Activated naive CD8-positive, alpha-beta T cell treated with anti-CD3 and anti-CD28 coated beads, Interleukin-2, amount 50 U/mL, for 24 hours (primary cell): ENCODE measurements at places on chromosomes 6 and 20.
A peak's percentile ranks its signal among the peaks of the same experiment; 100 is the strongest.

DNA sequence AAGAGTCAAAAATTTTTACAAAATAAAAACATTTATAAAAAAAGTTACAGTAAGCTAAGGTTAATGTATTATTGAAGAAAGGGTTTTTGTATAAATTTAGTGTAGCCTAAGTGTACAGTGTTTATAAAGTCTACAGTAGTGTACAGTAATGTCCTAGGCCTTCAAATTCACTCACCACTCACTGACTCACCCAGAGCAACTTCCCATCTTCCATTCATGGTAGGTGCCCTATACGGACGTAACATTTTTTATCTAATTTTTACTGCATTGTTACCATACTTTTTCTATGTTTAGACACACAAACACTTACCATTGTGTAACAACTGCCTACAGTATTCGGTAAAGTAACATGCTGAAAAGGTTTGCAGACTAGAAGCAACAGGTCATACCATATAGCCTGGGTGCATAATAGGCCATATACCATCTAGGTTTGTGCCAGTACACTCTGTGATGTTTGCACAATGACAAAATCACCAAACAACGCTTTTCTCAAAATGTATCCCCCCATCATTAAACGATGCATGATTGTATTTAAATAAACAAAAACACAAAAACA, 6.0 kb downstream of the MTFR2 start:
- H3K4me1 ChIP-seq, result peaks cover 9% of the 10 kb centered on the region
- no peaks in the 10 kb centered on the region for H3K27me3 ChIP-seq
- no peak for DNase-seq

- DNase-seq, result no peak
- no peaks in the 10 kb centered on the region for H3K27me3 ChIP-seq
- H3K4me3 ChIP-seq, result no peak overlapping the region
These were observed 16.8 kb downstream of the PHACTR2 start for GRCh38 chr6:143694560-143694959.

GRCh38 chr20:41139227-41140093, 2.1 kb downstream of the PLCG1 start:
- H3K36me3 ChIP-seq, result peaks cover 22% of the 10 kb centered on the region
- peak overlapping the region; percentile 95 for H3K4me3 ChIP-seq

GRCh38 chr6:24935366-24936152, at the start of gene RIPOR2:
TSS of gene RIPOR2 (minus strand) at chr6:24935960. CDS start at chr6:24935898, 62 bp downstream.
- DNase-seq, result peak; percentile 70
- H3K4me1 ChIP-seq, result peaks cover 98% of the 10 kb centered on the region
- H3K4me3 ChIP-seq, result peak within 1 kb of the TSS; percentile 85
- no peaks in the 10 kb centered on the region for H3K27me3 ChIP-seq

- no peak overlapping the region for H3K4me3 ChIP-seq
- peaks cover 2% of the 10 kb centered on the region for H3K27me3 ChIP-seq
- no peak for DNase-seq
- H3K36me3 ChIP-seq, result no peaks in the 10 kb centered on the region
These were observed 13.5 kb upstream of the CD2AP start for GRCh38 chr6:47464052-47464451.

DNA sequence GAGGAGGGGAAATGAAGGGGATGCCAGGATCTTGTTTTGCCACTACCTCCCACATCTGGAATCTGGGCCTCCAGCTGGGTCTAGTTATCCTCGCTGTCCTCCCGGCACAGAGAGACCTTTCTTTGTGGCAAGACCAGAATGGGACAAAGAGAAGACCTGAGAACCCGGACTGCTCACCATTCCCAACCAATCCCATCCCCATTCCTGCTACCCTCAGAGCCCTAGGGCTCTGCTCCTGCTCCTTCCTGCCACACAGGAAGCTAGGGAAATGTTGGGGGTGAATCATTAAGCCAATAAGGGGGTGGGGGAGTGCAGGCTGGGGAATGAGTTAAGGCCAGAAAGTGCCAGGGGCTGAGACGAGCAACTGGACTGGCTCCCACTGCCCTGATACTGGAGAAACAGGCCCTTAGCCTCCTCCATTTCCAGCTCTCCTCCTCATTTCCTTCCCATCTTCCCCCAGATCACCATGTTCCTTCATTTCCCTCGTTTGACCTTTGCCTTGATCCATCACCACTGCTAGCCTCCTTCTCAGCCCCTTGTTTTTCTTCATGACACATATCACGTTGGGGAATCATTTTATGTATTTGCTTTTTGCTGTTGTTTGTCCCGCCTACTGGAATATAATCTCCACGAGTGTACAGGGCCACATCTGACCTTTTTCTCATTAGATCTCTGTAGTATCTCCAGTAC, 4.6 kb upstream of the IER3 start:
- DNase-seq, result no peak
- no peak overlapping the region for H3K27ac ChIP-seq
- peaks cover 4% of the 10 kb centered on the region for H3K36me3 ChIP-seq
- H3K4me3 ChIP-seq, result no peak overlapping the region

DNA sequence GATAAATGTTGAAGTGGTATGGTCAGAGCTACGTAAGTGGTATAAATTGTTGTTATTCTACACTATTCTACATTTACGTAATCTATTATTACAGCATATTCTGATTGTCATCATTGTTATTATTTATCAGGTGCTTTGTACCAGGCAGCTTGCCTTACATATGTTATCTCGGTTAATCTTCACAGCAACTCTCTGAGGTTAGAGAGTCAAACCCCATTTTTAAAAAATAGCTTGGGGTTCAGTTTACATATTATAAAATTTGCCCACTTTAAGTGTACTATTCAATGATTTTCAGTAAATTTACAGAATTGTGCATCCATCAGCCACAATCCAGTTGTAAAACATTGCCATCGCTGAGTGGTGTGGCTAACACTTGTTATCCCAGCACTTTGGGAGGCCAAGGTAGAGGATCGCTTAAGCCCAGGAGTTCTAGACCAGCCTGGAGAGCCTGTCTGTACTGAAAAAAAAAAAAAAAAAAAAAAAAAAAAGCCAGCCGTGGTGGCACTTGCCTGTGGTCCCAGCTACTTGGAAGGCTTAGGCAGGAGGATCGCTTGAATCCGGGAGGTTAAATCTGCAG, 35.5 kb downstream of the PPP1R16B start:
- peak overlapping the region; percentile 97 for H3K27ac ChIP-seq
- no peaks in the 10 kb centered on the region for H3K27me3 ChIP-seq
- no peak overlapping the region for H3K4me3 ChIP-seq
- peaks cover 60% of the 10 kb centered on the region for H3K36me3 ChIP-seq

DNA sequence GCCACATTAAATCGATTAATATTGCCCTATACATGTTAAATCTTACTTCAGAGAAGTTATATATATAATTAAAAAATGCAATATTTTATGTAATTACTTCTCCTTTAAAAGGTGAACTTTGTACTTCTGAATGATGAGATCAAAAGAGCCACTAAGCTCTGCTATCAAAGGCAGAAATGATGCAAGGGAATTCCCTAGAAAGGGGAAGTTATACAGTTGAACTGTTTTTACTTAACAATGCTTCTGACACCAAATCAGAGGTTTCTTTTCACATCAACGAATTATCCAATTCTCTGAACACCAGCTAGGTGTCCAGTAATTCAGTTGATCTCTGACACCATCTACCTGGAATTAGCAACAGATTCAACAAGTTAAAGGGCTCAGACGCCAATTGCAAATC, 319.9 kb upstream of the TSHZ2 start:
- no peak overlapping the region for H3K27ac ChIP-seq
- H3K4me1 ChIP-seq, result no peaks in the 10 kb centered on the region
- H3K27me3 ChIP-seq, result no peaks in the 10 kb centered on the region

GRCh38 chr20:50987493-50988210, 29.0 kb downstream of the MOCS3 start:
- DNase-seq, result peak; percentile 67
- no peak overlapping the region for H3K27ac ChIP-seq
- peaks cover 34% of the 10 kb centered on the region for H3K27me3 ChIP-seq
- no peaks in the 10 kb centered on the region for H3K36me3 ChIP-seq
- no peak overlapping the region for H3K4me3 ChIP-seq

DNA sequence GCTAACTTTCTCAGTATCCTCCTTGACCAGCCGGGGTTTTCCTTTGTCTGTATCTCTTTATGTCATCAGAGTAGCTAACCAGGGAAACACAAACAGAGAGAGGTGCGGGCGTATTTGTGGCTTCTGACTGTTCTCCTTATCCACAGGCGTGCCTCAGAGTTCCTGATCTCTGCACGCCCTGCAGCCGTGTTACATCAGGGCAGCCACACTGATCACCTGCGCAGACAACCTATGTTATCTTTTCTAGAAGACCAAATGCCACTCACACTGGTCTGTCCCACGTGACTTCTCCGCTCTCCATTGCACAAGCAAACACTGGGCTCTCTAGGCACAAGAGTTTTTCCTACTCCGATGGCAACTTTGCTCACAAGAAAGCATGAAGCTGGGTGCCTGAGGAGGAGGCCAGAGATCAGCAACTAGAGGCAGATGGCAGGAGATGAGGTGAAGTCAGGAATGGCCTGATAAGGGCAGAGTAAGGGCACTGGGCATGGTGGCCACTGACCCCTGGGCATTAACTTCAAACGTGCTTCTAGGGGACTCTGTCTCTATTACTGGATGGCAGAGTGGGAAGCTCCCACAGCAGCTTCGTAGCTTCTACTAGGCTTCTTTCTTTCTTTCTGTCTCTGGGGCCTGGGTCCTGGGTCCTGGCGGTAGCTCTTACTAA, 4.5 kb downstream of the PDE10A start:
- H3K36me3 ChIP-seq, result no peaks in the 10 kb centered on the region
- no peak overlapping the region for H3K27ac ChIP-seq
- peaks cover under 1% of the 10 kb centered on the region for H3K4me1 ChIP-seq

DNA sequence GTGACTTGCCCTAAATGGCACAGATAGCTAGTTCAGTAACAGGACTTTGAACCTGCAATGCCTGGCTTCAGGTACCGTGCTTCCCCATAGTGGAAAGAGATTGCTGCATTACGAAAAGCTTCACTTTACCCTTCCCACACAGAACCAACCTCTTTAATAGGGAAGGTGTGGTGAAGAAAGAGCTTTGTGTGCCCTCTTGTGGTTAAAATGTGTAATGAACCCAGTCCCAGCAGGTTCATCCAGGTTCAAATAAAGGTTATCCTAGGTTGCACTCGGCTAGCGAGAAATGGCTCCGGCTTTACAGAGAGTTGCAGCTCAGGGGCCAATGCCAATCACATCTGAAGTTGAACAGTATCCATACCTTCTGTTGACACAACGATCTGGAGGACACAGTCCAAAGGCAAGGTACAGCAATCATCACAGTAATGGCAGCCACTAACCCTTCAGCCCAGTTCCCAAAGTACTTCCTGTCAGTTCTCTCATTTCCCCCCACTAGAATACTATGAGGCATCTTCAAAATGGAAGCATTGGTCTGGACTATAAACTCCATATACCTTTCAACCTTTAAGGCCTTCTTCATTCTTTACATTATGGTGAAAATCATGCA, 3.0 kb downstream of the DEFB115 start:
- DNase-seq, result no peak
- H3K27ac ChIP-seq, result no peak overlapping the region
- H3K4me3 ChIP-seq, result no peak overlapping the region
- no peaks in the 10 kb centered on the region for H3K27me3 ChIP-seq

- H3K4me1 ChIP-seq, result peaks cover 3% of the 10 kb centered on the region
- no peak overlapping the region for H3K27ac ChIP-seq
- H3K4me3 ChIP-seq, result no peak overlapping the region
These were observed 70.5 kb upstream of the ADTRP start for GRCh38 chr6:11848852-11849731.

DNA sequence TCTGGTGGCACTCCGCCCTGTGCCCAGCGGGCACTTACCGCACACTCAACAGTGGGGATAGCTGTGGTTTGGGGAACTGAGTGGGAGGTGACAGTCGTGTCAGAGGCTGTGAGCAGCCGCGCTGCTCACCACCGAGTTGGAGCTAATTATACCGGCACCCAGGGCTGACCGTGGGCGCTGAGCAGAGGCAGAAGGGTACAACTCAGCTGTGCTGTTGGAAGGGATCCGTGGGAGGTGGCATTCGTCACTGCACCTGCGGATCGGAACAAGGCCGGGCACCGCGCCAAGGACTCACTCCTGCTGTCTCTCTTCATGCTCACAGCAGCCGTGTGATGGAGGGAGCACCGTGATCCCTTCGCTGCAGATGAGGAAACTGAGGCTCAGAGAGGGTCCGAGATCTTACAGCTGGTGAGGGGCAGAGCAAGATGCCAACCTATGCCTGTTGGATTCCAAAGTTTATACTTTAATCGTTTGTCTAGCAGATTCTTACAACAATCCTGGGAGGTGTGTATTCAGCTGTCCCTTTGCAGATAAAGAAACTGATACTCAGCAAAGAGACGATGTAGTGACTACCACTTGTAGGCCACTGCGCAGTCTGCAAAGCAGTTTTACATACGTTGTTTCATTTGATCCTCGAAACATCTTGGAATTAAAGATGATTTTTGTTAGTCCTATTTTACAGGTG, 713 bp upstream of the ELMO2 start:
- peaks cover 61% of the 10 kb centered on the region for H3K4me1 ChIP-seq
- H3K36me3 ChIP-seq, result no peaks in the 10 kb centered on the region
- H3K27ac ChIP-seq, result peak overlapping the region; percentile 89
- no peaks in the 10 kb centered on the region for H3K27me3 ChIP-seq
- peak overlapping the region; percentile 83 for H3K4me3 ChIP-seq
- DNase-seq, result peak; percentile 88

DNA sequence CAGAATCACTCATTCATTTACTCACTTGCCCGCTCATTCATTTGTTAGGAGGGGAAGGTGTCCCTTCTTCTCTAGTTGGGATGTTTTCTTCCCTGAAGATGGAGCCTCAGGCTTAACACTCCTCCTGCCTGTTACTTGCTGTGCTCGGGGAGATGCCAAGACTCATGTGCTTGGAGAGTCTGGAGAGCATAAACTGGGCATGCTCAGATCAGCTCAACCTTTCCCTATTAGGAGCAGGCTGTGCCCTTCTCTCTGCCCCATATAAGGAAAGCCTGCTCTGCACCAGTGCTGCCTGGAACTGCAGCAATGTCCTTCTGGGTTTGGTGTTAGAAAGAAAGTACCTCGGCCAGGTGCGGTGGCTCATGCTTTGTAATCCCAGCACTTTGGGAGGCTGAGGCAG, 18.0 kb upstream of the UBE2V1 start:
- no peak overlapping the region for H3K4me3 ChIP-seq
- H3K36me3 ChIP-seq, result peaks cover 24% of the 10 kb centered on the region
- H3K27me3 ChIP-seq, result no peaks in the 10 kb centered on the region
- no peak for DNase-seq
- H3K27ac ChIP-seq, result peak overlapping the region; percentile 46

DNA sequence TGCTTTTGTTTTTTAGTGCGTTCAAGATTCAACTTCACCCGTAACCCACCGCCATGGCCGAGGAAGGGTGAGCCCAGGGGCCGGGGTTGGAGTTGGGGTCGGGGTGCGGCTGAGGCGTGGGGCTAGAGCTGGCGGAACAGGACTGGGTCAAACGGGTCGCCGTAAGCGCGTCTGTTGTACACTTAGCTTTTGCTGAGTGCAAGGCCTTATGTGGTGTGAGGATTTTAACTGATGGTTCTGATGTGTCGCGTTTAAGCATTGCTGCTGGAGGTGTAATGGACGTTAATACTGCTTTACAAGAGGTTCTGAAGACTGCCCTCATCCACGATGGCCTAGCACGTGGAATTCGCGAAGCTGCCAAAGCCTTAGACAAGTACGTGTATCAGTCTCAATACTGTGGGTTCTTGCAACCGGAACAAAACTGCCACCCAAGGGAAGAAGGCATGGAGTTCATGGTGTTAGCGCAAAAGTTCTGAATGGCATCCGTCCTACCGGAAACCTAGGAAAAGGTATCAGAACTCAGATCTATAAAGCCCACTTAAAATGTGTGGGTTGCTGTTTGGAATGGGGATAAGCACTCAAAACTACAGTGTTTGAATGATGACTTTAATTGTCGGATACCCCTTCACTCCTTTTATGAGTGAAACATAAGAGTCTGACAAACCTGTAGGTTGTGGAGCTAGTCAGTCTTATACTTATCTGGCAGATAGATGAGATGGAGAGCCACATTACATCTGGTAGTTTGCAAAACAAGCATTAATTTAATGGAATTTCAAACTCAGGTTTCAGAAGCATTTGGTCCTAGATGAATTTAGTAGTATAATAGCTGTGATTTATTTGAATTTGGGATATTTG, 574 bp downstream of the RPS12 start:
- peak overlapping the region; percentile 96 for H3K27ac ChIP-seq
- H3K27me3 ChIP-seq, result no peaks in the 10 kb centered on the region
- H3K4me1 ChIP-seq, result peaks cover 62% of the 10 kb centered on the region
- H3K36me3 ChIP-seq, result peaks cover 60% of the 10 kb centered on the region
